Stimulated activated CD4-positive, alpha-beta T cell treated with anti-CD3 and anti-CD28 coated beads, Interleukin-12 subunit alpha, Interleukin-12 subunit beta, amount 100 ng/mL, for 48 hours (primary cell): ENCODE measurements at places on chromosomes 2 and 18.

- DNase-seq: no peak
Observed at GRCh38 chr2:221231511-221231910, 340.6 kb downstream of the EPHA4 start.

DNA sequence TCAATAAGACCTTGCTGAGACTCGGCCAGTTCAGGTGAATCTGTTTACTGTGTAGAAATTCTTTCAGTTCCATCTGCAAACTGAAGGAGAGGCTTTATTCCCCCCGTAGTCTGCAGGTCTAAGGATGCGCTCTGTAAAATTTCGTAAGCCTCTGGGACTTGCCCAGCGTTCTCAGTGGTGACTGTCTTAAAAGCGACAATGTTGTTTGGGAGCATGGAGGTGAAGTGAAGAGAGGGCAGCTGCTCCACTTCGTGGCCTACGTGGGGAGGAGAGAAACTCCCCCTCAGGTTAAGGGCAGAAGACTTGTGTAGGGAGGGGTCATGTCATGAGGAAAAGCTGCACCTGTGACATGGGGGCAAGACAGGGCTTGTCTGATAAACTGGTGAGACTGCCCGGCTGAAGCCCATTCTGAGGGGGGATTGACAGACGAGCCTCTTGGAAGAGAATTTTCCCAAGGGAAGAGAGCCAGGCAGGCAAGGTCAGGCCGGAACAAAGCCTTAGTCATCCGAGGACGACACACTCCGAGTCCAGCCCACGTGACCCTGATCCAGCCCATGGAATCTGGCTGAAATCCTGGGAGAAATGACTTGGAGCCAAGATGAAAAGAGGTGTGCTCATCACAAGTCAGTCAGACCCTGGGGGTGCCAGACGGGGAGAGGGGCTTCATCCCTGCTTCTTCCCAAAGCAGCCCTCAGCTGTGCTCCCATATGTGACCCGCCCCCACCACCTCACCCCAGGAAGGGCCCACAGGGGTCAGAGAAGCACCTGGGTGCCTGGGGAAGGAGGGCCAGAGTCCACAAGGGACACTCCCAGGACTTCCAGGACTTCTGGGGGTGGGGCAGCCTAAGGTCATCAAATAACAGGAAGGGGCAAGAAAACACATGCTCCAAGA lies 88.5 kb upstream of the SH3BP4 start:
- DNase-seq: no peak

GRCh38 chr2:10274376-10274775 lies 28.3 kb upstream of the HPCAL1 start:
- no peak for DNase-seq

- no peak for DNase-seq
Observed at GRCh38 chr2:57892920-57893319, 153.7 kb upstream of the VRK2 start.

DNA sequence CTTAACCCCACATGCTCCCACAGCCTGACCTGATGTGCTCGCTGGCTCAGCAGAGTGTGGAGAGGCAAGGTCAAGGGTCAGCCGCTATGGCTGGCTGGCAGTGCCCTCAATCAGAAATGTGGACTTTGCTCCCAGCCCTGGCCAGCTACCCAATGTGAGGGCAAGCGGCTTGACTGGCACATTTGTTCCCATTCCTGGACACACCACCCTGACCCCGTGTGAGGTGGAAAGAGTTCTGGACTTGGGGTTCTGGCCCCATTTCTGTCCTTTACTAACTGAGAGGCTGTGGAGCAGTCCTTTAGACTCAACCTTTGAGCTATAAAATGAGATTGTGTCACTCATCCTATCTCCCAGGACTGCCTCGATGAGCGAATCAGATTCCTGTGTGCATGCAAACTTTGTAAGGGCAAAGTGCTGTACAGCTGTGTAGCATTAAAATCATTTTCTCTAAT lies 9.1 kb downstream of the THNSL2 start:
- no peak for DNase-seq

- DNase-seq: no peak
Observed at GRCh38 chr2:14417551-14417950, 215.0 kb upstream of the LRATD1 start.

GRCh38 chr18:60377778-60378469 lies 5.3 kb upstream of the MC4R start:
- DNase-seq: no peak

GRCh38 chr2:173355866-173356508 lies 1.3 kb downstream of the CDCA7 start:
- no peak for DNase-seq

DNA sequence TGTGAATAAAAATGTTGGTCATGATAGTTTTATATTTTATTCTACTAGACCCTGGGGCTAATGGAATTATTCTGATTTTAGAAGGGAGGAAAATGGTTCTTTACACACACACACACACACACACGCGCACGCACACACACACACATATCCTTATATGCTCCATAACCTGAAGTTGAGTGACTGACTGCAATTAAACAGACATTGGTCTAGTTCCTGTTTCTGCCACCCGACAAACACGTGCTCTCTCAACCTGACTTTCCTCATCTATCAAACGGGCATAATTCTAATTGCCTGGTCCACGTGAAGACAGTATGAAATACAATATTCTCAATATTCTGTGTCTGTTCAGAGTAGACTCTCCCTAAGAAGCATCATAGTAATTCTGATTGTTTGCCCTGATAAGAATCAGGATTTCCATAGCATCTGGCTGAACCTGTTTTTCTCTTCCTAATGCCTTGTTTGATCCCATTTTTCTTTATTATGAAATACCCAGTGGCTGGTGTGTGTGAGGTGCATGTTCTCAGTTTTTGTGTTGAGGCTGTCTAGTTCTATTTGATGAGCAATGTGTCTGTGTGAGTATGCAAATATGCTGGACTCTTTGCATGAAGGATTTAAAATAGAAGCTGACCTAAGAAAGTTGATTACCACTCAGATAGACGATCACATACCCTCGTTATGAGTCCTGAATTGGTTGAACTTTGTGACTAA lies 51.0 kb downstream of the SETBP1 start:
- DNase-seq: no peak

GRCh38 chr18:36900466-36900865 lies 71.5 kb downstream of the KIAA1328 start:
- DNase-seq: no peak

- DNase-seq: no peak
Observed at GRCh38 chr2:13046557-13047165, 329.9 kb downstream of the TRIB2 start.

GRCh38 chr2:37316181-37316580 lies 8.5 kb downstream of the PRKD3 start:
- DNase-seq: no peak

- DNase-seq: no peak
Observed at GRCh38 chr2:47025969-47026610, 110.5 kb upstream of the MCFD2 start.

- DNase-seq: no peak
Observed at GRCh38 chr18:29494371-29494770, 1317.4 kb upstream of the CDH2 start.

DNA sequence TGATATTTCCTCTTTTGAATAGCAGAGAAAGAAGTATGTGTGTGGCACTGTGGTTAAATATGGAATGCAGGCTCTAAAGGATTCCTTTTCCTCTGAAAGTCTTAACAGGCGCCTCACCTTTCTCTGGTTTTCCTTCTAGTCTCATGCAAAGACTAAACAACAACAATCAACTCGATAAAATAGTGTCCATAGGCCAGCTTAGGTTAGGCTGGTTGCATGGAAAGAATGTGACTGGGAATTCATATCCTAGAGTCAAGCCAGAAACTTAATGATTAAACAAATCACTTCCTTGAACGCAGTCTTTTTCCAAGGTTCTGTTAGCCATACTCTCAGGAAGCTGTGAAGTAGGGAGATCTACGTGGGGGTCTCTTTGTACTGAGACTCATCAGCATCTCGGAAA lies 800.8 kb upstream of the ID2 start:
- DNase-seq: no peak

GRCh38 chr2:3656762-3657721 lies 958 bp upstream of the ALLC start:
- no peak for DNase-seq

GRCh38 chr18:75727456-75727855 lies 300.0 kb upstream of the SMIM21 start:
- peak; percentile 13 for DNase-seq

GRCh38 chr2:85537600-85538506 lies 1.1 kb upstream of the MAT2A start:
- DNase-seq: no peak

- DNase-seq: no peak
Observed at GRCh38 chr18:63963615-63964256, 6.1 kb upstream of the SERPINB8 start.

DNA sequence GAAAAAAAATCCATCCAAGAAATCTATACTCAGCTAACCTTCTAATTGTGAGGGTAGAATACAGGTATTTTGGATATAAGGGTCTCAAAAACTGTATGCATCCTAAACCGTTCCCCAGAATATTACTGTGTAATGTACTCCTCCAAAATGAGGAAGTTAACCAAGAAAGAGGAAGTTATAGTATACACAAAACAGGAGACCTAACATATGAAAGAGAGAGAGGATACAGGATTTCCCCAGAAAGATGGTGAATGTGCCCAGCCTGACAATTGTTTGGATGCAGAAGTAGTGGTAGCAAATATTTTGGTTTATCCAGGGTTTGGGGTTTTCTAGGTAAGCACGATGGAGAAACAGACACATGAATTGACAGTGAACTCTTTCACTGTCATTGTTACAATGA lies 50.6 kb downstream of the GALNT3 start:
- no peak for DNase-seq

DNA sequence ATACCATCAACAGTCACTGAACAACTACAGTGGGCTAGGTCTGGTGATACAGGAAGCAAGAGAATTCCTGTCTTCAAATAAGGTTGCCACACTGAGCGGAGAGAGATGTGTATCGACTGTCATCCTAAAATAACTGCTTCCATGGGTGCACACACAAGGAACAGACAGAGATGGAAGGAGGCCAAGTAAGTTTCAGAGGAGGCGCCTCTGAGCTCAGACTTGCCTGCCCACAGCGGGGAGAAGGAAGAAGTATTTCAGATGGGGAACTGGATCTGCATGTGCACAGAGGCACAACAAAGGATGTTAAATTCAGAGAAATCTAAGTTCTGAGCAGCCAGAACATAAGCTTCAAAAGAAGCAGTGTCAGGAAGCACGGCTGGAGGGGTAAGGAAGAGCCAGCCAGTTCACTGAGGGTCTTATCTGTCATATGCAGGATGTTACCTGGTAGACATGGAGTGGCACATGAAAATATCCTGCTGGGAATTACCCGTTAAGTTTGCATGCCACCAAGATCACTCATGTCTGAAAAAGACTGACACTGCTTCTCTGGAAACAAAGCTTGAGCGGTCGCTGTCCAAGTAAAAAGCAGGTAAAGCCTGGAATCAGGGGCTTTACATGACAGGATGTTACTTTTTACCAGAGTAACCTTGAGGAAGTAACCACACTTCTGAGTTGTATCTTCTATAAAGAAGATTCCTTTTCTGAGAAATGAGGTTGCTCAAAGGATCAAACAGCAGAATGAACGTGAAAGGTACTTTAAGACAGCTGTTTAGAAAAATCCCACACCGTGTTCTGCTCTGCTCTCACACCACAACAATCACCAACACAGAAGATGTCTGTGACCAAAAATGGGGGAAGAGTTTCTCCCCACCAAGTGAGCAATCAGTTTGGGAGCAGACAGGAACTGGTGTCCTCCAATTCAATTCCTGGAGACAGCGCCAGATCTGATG lies 260.2 kb downstream of the NBAS start:
- no peak for DNase-seq

DNA sequence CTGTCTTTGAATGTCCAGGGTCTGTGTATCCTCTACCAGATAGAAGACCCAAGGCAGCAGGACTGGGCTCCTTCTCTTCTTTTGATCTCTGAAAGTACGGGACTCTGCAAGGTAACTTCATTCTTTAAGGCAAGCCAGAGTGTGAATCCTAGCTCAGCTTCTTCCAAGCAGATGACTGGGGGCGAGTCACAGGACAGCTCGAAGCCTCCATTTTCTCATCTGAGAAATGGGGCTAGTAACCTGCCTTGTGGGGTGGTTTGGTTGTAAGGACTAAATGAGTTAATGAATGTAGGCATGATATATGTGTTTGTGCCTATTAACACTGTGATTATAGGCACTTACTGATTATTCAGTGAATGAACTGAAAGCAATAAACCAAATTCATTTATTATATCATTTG lies 46.7 kb downstream of the DGKD start:
- no peak for DNase-seq

DNA sequence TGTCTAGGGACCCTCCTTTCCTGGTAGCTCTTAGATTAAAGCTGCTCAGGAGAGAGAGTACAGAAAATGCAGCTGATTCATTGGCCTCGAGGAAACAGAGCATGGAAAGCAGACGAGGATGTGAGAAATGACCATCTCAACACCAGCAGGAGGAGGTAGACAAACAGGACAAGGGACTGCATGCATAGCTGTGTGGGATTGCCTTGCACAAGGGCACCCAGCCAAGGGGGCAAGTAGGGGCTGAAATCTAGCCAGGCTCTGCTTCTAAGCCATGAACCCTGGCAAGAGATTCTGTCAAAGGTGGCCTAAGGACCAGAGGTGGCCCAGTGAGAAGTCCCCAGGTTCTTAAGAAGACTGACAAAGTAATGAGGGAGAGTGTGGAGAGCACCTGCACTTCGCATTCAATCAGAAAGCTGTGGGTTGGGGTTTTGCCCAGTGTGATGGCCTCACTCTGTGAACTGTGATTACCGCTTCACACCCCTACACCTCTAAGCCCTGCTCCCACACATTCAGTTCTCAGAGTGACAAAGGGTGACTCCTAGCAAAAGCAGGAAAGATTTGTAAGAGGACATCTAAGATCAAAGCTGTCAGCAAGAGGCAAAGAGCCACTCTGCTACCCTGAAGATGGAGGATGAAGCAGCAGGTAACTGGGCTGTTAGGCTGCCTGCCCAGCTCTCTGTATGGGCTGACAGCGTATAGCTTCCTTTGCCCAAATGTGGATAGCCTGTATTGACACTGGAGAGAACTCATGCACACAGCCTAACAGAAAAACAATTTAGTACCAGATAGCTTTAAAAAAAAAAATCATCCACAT lies 151.3 kb upstream of the PELI1 start:
- DNase-seq: peak; percentile 50

DNA sequence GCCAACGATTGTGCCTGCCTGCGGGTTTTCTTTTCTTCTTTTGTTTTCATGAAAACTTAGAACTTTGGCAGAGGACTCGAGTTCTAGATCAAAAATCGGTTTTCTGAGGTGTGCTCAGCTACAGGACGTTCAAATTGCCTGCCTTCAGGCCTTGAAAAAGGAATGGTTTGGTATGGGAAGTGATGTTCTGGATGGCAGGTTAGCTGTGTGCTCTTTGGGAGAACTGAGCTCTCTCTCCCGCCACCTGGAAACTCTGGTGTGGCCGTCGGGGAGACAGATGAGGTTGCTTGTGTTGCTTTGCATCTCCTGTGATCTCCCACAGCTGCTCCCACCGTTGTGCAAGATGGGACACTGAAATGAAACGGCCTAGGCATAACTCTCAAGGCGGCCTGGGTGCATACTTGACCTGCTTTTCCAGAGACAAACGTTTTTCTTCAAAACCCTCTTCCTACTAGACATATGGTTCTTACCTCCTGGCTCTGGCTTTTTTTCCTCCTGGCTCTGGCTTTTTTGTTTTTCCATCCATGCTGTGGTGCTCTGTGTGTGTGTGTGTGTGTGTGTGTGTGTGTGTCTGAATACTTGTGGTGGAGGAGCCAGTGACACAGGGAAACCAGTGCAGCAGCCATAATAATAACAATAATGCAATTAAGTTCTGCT lies 2.0 kb downstream of the FMNL2 start:
- DNase-seq: no peak
